Panc1 (cell line): ENCODE measurements at places on chromosomes 6 and 20. TPM values are rescaled to one million over a fixed set of nuclear protein-coding genes. Genes with fewer than 3 reads are reported as not detected.

Gene CENPQ
- 5.5 TPM for total RNA-seq

Gene FAM162B
- total RNA-seq = not detected

Gene B3GALT4
- total RNA-seq = 6.0 TPM

Gene RBM39
- total RNA-seq = 282 TPM

Gene POLR3F
- total RNA-seq = 11.1 TPM

DNA sequence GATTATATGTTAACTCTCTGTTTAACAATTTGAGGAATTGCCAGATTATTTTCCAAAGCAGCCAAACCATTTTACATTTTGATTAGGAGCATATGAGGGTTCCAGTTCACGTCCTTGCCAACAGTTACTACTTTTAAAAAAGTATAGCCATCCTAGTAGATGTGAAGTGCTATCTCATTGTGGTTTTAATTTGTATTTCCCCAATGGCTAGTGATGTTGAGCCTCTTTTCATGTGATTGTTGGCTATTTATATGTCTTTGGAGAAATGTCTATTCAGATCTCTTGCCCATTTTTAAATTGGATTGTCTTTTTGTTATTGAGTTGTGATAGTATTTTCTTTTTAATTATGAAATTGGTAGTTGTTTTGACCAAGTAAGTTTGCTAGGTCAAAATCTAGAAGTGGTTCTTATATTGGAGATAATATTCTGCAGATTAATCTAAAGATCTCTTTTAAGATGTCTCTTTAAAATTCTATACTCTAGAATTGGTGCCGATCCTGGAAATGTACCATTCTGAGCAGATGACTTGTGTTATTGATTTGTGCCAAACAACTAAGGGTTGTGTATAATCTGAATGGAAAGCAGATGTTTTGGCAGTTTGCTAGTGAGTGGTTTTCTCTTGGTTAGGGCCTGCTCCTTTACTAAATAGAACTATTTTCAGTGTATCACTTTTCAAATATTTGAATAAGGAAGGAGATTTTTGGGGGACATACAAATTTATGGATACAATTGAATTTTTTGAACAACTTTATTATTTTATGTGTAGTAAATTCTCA, 99.5 kb downstream of the CDKAL1 start:
- DNase-seq = no peak

DNA sequence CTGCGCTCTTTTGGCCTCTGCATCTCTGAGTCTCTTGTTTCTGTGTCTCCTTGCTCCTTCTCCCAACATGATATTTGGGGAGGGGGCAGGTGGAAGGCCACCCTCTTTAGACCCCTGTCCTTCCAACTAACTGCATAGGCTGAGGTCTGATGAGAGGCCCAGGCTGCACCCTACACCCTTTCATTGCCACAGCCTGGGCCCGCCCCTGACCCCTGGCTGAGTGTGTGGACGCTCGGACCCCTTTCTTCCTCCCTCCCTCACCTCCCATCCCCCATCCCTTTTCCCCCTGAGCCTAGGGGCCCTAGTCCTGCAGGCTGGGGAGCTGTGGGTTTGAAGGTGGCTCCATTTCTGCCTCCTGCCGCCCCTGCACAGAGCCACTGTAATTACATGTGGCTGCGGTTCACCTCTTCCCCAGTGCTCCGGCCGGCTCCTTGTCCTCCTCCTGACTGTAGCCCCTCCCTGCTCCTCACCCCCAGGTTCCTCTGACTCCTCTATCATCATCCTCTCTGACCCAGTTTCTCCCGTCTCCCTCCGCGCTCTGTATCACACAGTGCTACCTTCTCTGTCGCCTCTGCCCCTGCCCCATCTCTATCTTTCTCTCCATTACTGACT, 6.8 kb downstream of the MDFI start:
- no peak for DNase-seq
